ENCODE measurements at places on chromosomes 4 and X.

DNA sequence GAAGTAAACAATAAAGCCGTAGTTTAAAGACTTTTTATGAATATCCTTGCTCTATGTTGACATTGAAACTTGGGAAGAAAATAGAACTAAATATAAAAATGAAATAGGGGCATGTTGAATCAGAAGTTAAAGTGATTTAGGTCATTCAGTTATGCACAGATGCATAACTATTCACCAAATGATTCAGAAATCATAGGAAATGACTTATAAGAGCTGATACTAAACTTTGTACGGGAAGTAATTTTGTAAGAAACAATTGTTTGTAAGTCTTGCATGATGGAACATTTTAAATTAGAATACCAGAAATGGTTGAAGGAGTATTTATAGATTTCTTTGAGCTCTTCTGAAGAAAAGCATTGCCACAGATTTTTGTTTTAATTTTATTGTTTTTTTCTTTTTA is 246.5 kb downstream of the CPE start:
- no peak for DNase-seq

- no peak for DNase-seq
Measured at GRCh38 chr4:78464265-78464664, 87.3 kb upstream of the ANXA3 start.

GRCh38 chr4:8580321-8581093 is at the start of gene GPR78:
Gene GPR78 (plus strand): TSS chr4:8580392. CDS start chr4:8580983, 591 bp downstream.
- DNase-seq = no peak

DNA sequence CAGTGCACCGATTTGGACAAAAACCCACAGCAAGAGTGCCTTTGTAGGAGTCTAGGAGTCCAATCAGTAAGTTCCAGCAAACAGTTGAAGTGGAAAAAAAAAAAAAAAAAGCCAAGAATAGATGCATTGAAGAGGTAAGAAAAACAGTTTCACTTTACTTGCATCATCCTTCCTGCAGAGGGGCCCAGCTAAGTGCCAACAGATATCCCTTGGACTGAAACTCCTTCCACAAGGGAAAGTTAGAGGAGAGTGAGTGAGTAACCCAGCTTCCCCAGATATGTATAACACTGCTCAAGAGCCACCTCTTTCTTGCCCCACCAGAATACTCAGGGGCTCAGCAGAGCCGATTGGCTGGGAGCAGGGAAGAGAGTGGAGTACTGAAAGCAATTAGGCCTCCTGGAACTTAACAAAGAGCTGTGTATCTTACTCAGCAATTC is 617.7 kb upstream of the SMIM31 start:
- DNase-seq = no peak

GRCh38 chrX:132226169-132226568 is 6.9 kb upstream of the RAP2C start:
- DNase-seq = no peak

Measured in CMK (cell line).